CD8-positive, alpha-beta memory T cell (primary cell): ENCODE measurements at places on chromosomes 11 and 22. TPM values are rescaled to one million over a fixed set of nuclear protein-coding genes. Genes with fewer than 3 reads are reported as not detected.

GRCh38 chr11:105520706-105521345 lies 89.0 kb upstream of the GRIA4 start:
- no peak for DNase-seq
- H3K4me1 ChIP-seq: no peaks in the 10 kb centered on the region
- H3K27ac ChIP-seq: no peak overlapping the region
- no peaks in the 10 kb centered on the region for H3K36me3 ChIP-seq
- H3K4me3 ChIP-seq: no peak overlapping the region
- H3K27me3 ChIP-seq: no peaks in the 10 kb centered on the region

GRCh38 chr11:17637901-17638300 lies 81.5 kb upstream of the MYOD1 start:
- no peak for DNase-seq
- H3K36me3 ChIP-seq: no peaks in the 10 kb centered on the region
- H3K27me3 ChIP-seq: no peaks in the 10 kb centered on the region

The PGA4 gene
- not detected for total RNA-seq

GRCh38 chr11:70145071-70145470 lies 58.0 kb upstream of the FADD start:
- H3K36me3 ChIP-seq: no peaks in the 10 kb centered on the region
- no peak overlapping the region for H3K27ac ChIP-seq
- no peaks in the 10 kb centered on the region for H3K4me1 ChIP-seq
- DNase-seq: no peak
- no peak overlapping the region for H3K4me3 ChIP-seq

The ALKBH3 gene
- 51.5 TPM for total RNA-seq

The BAIAP2L2 gene
- 0.53 TPM for total RNA-seq

GRCh38 chr11:6705905-6706535 lies 22.9 kb upstream of the MRPL17 start:
- DNase-seq: peak; percentile 29
- H3K4me1 ChIP-seq: no peaks in the 10 kb centered on the region
- no peak overlapping the region for H3K27ac ChIP-seq

The LRRC55 gene
- total RNA-seq: not detected

The POLDIP3 gene
- total RNA-seq: 80.0 TPM

DNA sequence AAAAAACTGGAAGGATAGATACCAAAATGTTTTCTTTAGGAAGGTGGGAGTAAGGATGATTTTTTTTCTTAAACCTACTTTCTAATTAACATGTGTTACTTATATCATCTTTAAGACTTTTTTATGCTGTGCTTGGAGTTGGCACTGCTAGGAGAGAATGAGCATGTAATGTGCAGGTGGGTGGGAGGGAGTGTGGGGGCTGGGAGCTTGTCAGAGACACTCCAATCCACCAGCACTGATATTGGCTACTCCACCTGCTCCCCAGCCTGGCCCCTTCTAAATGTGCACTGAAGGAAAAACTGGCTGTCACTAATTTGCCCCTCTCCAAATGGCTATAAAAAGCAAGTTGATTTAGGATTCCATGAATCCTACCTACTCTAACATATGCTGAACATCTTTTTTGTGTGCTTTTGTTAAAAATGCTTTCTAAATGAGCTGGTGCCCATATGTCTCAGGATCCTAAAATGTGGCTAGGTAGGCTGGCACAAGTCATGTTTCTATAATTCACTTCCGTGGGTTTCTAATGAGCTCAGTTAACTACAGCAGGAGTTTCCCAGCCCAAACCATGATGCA lies 44.3 kb upstream of the BMAL1 start:
- H3K27me3 ChIP-seq: no peaks in the 10 kb centered on the region
- H3K36me3 ChIP-seq: no peaks in the 10 kb centered on the region
- no peak overlapping the region for H3K4me3 ChIP-seq
- DNase-seq: no peak
- H3K4me1 ChIP-seq: no peaks in the 10 kb centered on the region

GRCh38 chr11:85109141-85109540 lies 518.0 kb downstream of the DLG2 start:
- no peak overlapping the region for H3K27ac ChIP-seq
- no peak overlapping the region for H3K4me3 ChIP-seq
- H3K27me3 ChIP-seq: no peaks in the 10 kb centered on the region
- DNase-seq: no peak
- H3K4me1 ChIP-seq: no peaks in the 10 kb centered on the region

The APOL3 gene
- 43.1 TPM for total RNA-seq

GRCh38 chr11:119924017-119924416 lies 195.0 kb upstream of the NECTIN1 start:
- H3K27ac ChIP-seq: no peak overlapping the region
- H3K27me3 ChIP-seq: no peaks in the 10 kb centered on the region
- DNase-seq: no peak
- no peak overlapping the region for H3K4me3 ChIP-seq
- no peaks in the 10 kb centered on the region for H3K4me1 ChIP-seq

GRCh38 chr11:122852074-122852795 lies 13.9 kb downstream of the CRTAM start:
- H3K36me3 ChIP-seq: no peaks in the 10 kb centered on the region
- H3K27ac ChIP-seq: peak overlapping the region; percentile 28
- DNase-seq: no peak
- H3K27me3 ChIP-seq: no peaks in the 10 kb centered on the region

The CASP12 gene
- total RNA-seq: not detected

GRCh38 chr11:20161230-20161918 lies 1.1 kb upstream of the DBX1 start:
- peaks cover 67% of the 10 kb centered on the region for H3K27me3 ChIP-seq
- H3K27ac ChIP-seq: no peak overlapping the region
- H3K4me1 ChIP-seq: peaks cover 10% of the 10 kb centered on the region
- H3K4me3 ChIP-seq: no peak overlapping the region
- no peaks in the 10 kb centered on the region for H3K36me3 ChIP-seq

The KCNJ1 gene
- total RNA-seq: not detected

The MFRP gene
- not detected for total RNA-seq

The SHANK2 gene
- total RNA-seq: not detected

The SLC16A8 gene
- not detected for total RNA-seq

The INPP5J gene
- not detected for total RNA-seq
